ENCODE measurements at places on chromosomes 4 and X. TPM values are rescaled to one million over a fixed set of nuclear protein-coding genes. Genes with fewer than 3 reads are reported as not detected.

ZNF182 gene
- total RNA-seq, result 3.9 TPM

RS1 gene
- 0.05 TPM for total RNA-seq

CWH43 gene
- total RNA-seq, result not detected

LRIT3 gene
- total RNA-seq, result not detected

ZNF711 gene
- 9.3 TPM for total RNA-seq

- no peak for DNase-seq
Observed at GRCh38 chr4:46945062-46945461, 36.0 kb upstream of the COX7B2 start.

- peak; percentile 80 for DNase-seq
Observed at GRCh38 chrX:15043538-15043937, 170.3 kb downstream of the MOSPD2 start.

DNA sequence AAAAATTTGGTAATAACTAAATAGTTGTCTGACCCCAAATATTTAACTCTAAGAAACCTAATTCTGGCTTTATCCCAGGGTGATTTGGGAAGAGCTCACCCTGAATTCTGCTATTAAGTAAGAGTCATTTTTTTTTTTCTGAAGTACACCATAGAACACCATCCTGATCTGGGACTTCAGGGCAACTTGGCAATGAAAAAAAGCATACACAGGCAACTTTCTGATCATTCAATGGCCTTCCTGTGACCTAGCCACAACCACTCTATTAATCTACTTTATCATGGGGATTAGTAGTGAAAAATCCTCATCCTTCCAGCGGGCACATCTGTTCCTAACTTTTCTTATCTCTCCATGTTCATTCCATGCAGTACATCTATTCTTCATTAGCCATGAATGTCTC is 333.2 kb upstream of the MAD2L1 start:
- DNase-seq, result no peak

DNA sequence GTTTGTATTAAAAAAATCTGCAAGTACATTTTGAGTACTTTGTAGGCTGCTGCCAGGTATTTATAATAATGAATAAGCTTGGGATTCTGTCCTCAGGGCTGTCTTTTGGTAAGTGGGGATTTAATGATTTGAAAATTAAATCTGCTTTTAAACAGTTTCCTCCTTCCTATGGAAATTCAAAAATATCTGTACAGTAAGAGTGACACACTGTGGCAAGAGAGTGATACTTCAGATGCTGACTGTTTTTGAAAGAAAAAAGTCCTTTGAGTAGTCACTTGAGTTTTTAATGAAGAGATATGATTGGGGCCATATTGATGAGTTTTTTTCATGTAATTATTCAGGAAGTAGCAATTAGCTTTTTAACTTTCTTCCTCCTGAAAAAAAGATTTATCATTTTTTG is 49.2 kb downstream of the SMARCAD1 start:
- DNase-seq, result no peak

GRCh38 chrX:155334486-155335336 is at the start of gene CLIC2:
Gene CLIC2 (minus strand): TSS chrX:155334614. CDS start chrX:155334427, 187 bp downstream.
- DNase-seq, result no peak

Measured in SJSA1 (cell line).